ENCODE measurements at places on chromosomes 5 and 9.

DNA sequence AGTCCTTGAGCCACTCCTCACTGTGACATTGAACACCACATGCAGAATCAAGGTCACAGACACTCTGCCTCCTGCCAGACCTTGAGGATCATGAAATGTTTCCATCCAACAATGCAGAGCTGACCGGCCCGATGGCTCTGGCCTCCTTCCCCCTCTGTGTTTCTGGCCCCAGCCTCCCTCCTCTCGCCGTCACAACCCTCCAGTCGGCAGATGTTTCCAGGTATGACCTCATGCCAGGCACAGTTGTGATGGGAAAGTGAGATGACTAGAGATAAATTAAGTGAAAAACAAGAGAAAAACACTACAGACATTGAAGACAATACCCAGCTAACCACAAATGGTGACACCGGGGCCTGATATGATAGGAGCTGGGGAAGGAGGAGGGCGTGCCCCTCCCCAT, 9.8 kb downstream of the NTNG2 start:
- DNase-seq: no peak

- DNase-seq: no peak
These were observed 77.0 kb downstream of the CSNK1A1 start for GRCh38 chr5:149474198-149474597.

DNA sequence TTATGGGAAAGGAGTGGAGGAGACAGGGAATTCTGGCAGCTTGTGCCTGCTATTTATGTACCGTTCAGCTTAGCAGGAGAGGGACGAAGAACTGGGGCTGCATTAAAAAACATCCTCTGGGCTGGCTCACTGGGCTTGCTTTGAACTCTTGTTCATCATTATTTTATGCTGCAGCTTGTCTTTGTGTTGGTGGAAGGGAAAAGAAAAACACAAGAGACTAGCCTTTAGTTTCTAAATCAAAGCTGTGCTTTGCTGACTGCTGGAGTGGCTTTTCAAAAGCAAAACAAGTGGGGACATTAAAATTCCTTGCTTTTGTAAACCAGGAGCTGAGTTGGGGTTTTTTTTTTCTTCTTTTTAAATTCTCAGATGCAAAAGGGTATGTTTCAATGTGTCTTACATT, 5.9 kb upstream of the RGMB start:
- DNase-seq: no peak

DNA sequence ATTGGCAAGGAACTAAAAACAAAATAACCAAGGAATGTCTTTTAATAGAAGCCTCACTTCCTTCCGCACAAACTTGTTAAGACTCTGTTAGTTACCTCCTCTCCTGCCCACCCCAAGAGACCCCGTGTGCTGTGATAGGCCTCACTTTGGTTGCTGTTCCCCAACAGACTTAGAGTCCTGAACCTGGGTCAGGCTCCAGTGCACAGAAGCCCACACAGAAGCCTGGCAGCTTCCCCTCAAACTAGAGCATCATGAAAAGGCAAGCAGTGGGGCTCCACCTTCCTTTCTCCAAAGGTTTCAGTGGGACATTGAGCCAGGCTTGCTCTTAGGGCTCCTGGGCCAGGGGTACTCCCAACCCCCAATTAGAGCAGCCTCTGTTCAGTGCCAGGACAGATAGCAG, 230.5 kb downstream of the ESM1 start:
- DNase-seq: no peak

Measured in NCI-H460 (cell line).